ENCODE measurements at places on chromosomes 16 and 17.

GRCh38 chr17:40338058-40338457, 26.5 kb downstream of the GJD3 start:
- DNase-seq, result no peak

DNA sequence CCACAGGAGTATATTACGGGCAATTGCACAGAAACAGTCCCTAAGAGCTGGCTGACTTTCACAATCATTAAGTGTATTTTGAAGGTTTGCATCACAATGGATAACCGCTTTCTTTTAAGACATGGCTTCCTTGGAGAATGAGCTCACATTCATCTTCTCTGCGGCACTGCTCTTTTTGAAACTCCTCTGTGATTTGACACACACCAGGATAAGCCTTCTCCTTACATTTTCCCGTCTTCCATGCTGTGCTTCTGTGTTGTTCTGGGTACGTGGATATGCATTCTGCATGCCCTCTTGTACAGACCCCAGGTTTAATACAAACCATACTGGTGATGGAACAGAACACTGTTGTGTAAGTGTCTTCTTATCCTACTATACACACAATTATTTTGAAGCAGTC, 89.5 kb upstream of the METRNL start:
- DNase-seq, result no peak

DNA sequence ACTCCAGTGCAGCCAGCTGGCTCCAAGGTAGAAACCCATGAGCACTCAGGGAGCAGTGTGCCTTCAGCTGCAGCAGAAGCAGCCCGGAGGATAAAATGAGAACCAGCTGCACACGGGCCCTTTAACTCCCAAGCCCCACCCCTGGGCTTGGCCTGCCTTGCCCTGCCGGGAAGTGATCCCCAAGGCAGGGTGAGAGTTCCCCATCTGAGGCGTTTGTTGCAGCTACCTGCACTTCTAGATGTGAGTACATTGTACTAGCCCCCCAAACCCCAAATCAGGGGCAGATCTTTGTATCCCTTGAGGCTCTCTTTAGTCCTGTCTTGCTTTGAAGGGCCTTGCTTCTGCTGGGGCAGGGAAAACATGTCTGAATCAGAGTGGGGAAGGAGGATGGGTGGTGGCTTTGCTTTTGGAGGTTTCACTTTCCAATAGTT, at the start of gene MVP:
Gene MVP (plus strand): TSS at position 192 of the 431 bp plus-strand sequence. CDS start 10,088 bp downstream, outside the sequence.
- DNase-seq, result no peak

GRCh38 chr16:57062329-57062728, 30.1 kb upstream of the CPNE2 start:
- no peak for DNase-seq

- DNase-seq, result no peak
Observed at GRCh38 chr16:14676633-14677032, 17.5 kb downstream of the PLA2G10 start.

DNA sequence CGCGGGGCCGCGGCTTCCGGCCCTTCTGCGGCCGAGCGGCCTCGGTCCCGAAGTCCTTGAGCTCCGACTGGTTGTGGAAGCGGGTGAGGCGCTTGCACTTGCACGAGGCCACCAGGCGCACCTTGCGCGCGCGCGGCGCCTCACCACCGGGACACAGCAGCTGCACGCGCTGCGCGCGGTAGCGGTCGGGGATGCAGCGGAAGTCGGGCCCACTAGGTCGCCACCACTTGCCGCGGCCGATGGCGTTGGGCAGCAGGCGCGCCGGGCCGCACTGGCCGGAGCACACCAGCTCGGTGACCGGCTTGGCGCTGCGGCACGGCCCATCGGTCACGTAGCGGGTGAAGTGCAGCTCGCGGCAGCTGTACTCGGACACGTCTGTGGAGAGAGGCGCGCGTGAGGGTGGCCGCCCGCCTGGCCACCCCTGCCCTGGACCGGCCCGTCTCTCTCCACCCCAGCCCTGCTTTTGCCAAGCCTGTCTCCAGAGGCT, 3.2 kb downstream of the SOST start:
- no peak for DNase-seq

DNA sequence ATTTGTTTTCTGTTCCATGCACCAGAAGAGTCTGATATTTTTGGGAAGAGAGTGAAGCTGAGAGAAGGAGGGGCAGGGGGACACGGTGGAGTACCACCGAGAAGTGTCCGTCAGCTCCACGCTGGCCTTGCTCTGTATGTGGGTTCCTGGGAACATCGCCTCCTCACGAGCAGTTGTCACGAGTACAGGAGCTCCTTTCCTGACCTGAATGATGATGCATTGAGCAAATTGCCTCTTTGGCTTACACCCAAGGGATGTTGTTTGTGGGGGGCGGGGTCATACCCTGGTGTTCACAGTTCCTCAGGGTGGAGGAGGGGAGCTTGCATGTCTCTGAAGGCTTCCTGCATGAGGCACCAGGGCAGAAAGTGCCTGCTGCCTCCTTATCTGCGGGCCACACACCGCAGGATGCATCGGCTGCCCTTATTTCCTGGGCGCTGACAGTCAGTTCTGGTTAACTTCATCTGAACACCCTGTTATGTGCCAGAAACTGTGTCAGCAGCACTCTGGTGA, 36.2 kb downstream of the RGS9 start:
- DNase-seq, result peak; percentile 62

- DNase-seq, result no peak
Observed at GRCh38 chr16:6081320-6081976, 983.9 kb upstream of the EEF2KMT start.

- DNase-seq, result peak; percentile 71
Observed at GRCh38 chr16:75506574-75506973, 11.3 kb upstream of the CHST6 start.

GRCh38 chr16:86167061-86167460, 268.1 kb downstream of the IRF8 start:
- DNase-seq, result no peak

DNA sequence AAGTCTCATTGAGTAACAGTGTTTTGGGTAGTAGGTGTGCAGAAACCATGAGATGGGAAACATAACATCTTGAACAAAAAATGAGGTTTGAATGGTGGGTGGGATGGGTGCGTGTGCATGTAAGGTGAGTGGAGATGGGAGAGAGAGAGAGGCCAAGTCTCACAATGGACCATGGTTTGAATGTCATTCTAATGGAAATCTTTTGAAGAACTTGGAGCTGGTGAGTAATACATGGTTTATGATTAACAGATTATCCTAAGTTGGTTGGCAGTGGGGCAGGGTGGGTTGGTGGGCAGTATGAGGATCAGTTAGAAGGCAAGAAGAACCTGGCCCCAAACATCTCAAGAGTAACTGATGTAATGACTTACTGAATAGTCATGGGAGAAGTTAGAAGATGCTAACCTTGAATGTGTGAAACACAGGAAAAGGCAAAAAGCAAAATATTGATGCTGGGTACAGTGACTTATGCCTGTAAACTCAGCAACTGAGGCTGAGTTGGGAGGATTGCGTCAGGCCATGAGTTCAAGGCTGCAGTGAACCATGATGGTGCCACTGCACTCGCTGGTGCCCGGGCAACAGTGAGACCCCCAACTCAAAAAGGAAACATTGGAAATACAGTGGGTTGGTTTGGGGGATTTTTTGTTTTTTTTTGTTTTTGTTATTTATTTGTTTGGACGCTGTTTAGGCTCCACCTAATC, 32.7 kb downstream of the ZNF207 start:
- no peak for DNase-seq

DNA sequence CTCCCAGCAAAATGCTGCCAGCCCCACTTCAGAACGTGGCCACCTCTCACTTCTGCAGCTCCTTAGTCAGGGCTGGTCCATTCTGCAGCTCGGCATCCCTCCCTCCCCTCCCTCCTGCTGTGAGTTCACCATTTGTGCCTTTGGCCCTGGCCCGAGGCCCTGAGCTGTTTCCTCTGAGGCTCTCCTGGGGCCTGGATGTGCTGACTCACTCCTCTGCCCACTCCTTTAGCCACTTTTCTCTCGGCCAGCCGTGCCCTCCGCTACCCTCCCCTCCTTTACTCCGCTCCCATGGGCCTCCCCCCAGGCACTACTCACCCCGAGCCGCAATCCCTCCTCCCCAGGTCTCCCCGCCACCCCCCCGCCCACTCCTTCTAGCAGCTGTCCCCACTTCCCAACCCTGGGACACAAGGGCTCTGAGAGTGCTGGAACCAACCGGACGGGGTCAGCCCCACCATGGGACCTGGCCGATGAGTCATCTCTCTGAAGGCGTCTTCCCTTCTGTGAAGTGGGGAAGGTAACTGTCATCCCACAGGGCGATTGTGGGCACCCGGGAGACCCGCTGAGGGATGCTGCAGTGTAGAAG, 11.5 kb downstream of the KCNG4 start:
- DNase-seq, result peak; percentile 99

- DNase-seq, result no peak
Observed at GRCh38 chr17:74892013-74892841, 1.2 kb downstream of the FADS6 start.

DNA sequence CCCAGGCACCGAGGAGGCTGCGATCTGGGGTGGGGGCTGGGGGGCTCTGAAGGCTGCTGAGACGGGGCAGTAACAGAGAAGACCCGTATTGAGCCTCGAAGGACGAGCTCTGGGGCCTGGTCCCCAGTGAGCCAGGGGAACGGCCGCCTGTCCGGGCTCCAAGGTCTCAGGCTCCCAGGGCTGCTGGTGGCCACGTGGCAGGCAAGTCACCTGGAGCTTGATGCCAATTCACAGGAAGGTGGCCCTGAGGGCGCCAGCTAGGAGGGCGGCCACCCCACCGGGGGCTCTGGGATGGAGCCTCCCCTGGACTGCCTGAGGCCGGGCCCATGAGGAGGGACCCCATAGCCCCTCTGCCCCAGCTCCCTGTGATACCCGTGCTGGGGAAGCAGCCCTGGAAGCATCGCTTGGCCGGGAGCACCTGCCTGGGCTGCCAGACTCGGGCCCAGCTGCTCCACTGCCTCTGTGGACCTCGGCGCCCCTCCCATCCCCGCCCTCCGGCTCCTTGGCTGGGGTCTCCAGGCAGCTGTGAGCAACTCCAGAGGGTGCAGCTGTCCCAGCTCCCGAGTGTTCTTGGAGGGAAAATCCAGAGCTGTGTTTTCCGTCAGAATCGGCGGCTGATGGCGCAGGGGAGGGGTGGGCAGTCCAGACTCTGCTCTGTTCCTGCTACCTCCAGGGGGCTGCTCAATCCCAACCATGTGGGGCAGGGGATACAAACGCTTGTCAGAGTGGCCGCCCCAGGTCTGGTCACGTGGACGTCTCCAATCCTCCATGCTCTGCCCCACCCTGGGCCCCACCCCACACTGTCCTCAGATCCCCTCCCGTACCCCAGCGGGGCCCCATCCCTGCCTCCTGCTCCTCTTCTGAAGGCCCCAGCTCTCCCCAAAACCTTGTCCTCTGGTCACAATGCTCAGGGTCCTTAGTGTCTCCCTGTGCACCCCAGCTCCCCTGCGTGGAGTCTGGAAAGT, 67.2 kb upstream of the GNG13 start:
- DNase-seq, result no peak

- DNase-seq, result no peak
Observed at GRCh38 chr17:49730078-49730784, 22.5 kb upstream of the SLC35B1 start.

DNA sequence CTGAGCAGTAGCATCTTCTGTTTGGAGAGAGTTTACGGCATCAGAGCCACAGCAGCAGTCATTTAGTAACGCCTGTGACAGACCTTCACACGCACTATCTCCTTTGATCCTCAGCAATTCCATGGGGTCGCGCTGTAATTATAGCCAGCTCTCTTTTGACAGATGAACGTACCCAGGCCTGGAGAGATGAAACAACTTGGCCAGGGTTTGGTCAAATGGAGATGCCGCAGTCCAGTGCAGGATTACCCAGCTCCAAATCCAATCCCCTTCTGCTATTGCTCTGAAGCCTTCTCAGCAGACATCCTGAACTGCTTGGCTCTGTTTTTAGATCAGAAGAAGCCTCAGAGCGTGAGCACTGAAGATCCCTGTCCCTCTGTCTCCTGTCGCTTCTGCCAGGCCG, 83.9 kb downstream of the SOX9 start:
- DNase-seq, result no peak

GRCh38 chr17:48646183-48647102, 20.3 kb upstream of the HOXB9 start:
- DNase-seq, result peak; percentile 86

DNA sequence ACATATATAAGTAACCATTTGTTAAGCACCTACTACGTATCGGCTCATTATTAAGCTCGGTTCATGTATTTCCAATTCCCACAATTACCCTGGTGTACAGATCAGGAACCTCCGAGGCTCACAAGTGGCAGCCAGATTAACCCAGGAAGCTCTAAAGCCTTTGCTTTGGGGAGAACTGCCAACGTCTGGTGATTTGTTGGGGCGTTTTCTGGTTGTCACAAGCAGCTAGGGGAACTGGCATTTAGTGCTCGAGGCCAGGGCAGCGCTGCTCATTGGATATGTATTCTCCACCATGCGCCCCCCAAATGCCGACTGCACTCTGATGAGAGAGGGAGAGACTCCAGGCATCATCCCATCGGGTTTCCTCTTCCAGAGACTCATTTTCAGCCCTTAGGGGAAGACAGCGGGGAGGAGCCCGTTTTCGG, 541 bp downstream of the ZNF18 start:
- DNase-seq, result no peak

- DNase-seq, result peak; percentile 97
Observed at GRCh38 chr17:76452660-76453430, at the start of gene UBE2O. Gene UBE2O, minus strand, starts transcription at chr17:76453152. Its CDS starts 11 bp downstream, at chr17:76453141.

DNA sequence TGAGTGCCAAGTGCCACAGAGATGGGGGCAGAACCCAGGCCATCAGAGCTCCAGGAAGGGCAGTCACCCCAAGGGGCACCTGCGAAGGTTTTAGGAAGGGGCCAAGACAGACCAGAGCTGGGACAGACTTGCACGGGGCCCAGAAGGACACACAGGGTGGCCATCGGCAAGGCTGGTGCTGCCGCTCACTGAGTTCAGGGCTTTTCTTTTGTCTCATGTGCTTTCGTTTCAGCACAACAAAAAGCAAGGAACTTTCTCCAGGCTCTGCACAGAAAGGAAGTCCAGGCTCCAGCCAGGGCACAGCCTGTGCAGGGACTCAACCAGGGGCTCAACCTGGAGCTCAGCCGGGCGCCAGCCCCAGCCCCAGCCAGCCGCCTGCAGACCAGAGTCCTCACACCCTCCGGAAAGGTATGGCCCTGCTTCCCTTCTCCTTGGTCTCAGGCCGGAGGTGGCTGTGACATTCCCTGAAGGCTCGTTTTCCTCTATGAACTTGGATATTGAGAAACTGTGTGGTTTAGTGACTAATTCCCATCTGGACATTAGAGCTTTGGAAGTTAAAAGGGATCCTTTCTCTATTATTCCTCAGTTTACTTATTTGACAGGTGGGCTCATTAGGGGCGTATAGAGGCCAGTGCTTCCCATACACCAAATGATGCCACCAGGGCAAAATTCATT, 37.9 kb downstream of the ELAC2 start:
- DNase-seq, result no peak

- DNase-seq, result no peak
Observed at GRCh38 chr16:8474587-8474986, 115.7 kb downstream of the TMEM114 start.

DNA sequence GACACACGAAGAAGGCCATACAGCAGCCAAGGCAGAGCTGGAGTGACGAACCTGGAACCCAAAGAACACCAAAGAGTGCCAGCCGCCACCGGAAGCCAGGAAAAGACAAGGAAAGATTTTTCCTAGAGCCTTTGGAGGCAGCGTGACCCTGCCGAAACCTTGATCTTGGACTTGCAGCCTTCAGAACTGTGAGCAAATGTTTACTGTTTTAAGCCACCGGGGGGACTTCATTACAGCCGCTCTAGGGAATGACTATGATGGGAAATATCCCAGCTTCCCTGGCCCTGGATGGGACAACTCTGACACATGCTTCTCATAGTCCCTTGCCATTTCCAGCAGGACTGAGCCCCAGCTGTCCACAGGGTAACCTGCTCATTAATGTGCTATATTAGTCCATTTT, 270.6 kb downstream of the HAPSTR1 start:
- no peak for DNase-seq

Measured in HTR-8/SVneo (cell line).